Activated CD4-positive, alpha-beta T cell treated with anti-CD3 and anti-CD28 coated beads, Interleukin-2, amount 50 U/mL, for 4 hours (primary cell): ENCODE measurements at places on chromosomes 3 and 15.

DNA sequence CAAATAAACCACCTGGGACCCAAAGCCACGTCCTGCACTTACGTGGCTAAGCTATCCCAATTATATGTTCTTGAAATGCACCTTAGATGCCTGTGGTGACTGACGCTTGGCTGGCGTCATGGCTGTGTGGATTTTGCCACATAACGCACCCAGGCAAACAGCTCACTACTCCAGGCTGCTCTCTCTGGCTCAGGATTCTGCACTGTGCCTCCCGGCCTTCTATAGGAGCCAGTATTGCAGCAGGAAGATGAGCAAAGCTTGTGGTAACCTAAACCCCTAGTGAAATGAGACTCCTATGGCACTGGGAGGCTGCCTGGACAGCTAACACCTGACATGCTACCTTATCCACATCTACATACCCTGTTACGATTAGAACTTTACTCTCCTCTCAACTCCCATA is 179.3 kb downstream of the THRB start:
- no peak for DNase-seq

DNA sequence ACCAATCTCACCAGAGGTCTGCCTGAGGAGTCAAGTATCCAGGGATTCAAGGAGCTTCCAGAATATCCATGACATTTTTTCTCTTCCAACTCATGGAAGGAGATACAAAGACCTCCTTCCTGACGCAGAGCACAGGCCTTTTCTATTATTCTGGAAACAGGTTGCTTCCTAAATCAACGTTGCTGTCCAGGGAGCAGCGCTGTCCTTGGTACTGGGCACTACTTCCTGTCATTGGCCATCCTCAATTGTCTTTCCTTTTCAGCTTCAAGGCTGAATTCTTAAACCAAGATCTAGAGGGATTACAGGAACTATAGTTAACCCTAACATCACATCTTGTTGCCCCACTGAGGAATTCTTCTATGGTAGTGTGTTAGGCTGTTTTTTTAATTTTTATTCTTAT is 50.4 kb upstream of the TBC1D21 start:
- DNase-seq, result no peak

- no peak for DNase-seq
Observed at GRCh38 chr3:18301781-18302180, 123.4 kb downstream of the SATB1 start.

DNA sequence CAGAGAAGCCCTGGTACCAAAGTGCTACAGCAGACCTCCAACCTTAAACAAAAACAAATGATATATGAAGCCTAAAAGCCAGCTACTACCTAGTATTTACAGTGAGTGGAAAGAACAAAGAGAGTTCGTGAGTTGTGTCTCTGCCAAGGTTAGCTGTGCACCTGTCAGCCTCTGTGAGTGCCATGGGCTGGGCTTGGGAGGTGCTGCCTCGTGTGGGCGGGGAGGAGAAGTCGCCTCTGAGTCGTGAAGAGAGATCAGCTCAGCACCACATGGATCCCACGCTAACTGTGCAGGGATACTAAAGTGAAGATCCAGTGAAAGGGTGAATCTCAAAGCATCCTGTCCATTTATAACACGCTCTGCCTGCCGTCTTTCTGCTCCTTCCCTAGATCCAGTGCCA is 101.9 kb downstream of the CHDH start:
- DNase-seq, result no peak

DNA sequence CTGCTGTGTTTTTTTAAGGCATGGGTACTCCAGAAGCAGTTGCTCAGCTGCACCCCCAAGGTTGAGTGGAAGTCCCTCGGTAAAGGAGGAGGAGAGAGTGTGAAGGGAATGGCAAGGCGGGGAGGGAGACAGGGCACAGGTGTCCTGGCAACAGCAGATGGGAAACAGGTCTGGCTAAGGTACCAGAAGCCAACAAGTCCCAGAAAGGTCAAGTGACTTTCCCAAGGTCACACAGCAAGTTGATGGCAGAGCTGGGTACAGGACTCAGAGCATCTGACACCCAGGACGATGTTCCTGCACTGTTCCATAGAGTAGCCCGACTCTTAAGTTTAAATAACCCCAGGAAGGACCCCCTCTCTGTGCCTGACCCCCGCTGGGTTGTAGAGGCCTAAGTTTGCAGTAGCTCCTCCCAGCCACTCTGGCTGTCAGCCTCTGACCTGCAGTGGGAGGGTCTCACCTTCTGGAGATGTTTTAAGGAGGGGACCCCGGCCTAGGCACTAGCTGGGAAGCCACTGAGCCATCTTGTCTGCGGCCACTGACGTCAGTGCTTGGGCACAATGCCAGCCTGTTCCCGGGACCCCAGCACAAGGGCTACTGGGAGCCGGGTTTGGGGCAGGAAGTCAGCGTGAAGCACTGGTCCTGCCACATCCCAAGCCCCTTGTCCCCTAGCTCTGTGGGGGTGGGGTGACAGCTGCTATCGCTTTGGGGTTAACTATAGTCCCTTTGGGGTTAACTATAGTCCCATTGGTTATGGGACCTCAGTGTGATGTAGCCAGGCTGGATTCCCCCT is 10.5 kb downstream of the CSK start:
- no peak for DNase-seq

GRCh38 chr15:96088650-96089049 is 241.8 kb upstream of the NR2F2 start:
- DNase-seq, result no peak

GRCh38 chr15:60890375-60891230 is 338.5 kb downstream of the RORA start:
- no peak for DNase-seq

GRCh38 chr15:25825207-25825606 is 37.9 kb downstream of the ATP10A start:
- DNase-seq, result no peak

- DNase-seq, result no peak
Observed at GRCh38 chr15:31361764-31362515, 35.3 kb downstream of the KLF13 start.

DNA sequence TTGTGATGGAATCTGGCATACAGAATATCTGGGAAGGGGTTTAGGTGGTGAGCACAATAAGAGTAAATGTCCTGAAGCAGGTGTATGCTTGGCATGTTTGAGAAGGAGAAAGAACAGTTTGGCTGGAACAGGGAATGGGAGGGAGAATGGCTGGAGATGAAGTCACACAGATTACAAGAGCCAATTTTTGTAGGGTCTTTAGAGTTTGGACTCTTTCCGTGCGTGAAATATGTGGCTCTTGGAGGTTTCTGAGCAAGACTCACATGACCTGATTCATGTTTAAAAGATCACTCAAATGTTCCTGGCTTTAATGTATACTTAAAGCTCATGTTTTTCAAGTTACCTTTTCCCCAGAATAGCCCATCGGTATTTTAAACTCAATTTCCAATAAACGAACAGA is 32.8 kb downstream of the SPRED1 start:
- no peak for DNase-seq

- DNase-seq, result no peak
Observed at GRCh38 chr15:29135702-29136646, 133.6 kb downstream of the NSMCE3 start.

GRCh38 chr3:74309716-74310115 is 304.7 kb downstream of the CNTN3 start:
- no peak for DNase-seq

GRCh38 chr3:155771126-155771525 is 26.3 kb upstream of the PLCH1 start:
- no peak for DNase-seq

DNA sequence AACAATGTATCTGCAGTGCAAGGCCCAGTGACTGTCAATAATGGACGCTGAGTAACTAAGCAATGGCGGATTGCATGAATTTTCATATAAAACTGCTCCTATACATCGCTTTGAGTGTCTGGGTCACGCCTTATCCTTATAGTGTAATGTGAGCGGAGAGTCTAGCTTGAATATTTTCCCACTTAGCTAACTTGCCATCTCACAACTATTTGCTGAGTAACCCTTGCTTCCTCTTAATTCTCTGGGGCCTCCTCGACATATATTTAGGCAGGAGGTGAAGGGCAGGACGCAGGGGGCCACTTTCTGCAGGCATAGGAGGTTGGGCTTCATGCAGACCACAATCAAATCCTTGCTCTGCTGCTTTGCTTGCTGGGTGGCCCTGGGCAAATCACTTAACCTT is 24.0 kb downstream of the ST8SIA2 start:
- DNase-seq, result no peak

GRCh38 chr15:99485153-99485961 is 80.4 kb upstream of the MEF2A start:
- no peak for DNase-seq

- no peak for DNase-seq
Observed at GRCh38 chr3:191120447-191121298, 78.4 kb upstream of the OSTN start.

DNA sequence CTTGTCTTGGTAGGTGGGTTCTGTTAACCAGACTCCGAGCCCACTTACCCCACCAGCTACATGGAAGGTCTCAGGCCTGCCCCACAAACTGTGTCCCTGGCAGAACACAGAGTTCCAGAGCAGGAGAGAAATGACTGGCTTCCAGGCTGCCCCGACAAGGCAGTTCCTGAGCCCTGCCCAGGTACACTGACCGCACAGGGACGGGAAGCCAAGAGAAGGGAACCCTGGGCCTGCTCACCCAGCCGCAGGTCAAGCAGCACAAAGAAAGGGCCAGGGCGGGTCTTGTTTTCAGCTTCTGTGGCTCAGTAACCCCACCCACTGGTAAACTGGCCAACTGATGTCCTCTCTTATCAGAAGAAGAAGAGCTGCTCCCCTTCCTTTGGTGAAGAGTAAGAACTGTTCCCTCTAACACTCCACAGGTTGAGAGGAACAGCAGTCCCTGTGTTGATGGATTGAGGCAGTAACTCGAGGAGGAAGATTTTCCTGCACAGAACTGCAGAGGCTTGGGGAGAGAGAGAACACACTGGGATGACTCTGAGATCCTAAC is 68.4 kb downstream of the CRTC3 start:
- DNase-seq, result no peak

DNA sequence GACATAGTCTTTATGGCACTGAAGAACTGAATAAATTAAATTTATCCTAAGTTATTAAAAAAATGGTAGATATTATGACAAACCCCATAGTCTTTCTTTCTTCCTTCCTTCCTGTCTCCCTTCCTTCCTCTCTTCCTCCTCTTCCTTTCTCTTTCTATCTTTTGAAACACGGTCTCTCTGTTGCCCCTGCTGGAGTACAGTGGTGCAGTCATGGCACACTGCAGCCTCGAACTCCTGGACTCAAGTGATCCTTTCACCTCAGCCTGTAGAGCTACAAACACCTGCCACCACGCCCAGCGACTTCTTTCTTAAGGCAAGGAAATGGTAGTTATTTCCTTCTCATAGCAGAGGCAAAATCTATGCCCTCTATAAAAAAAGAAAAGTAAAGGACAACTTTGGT is 354.6 kb downstream of the GAP43 start:
- no peak for DNase-seq

- DNase-seq, result no peak
Observed at GRCh38 chr15:50116477-50116876, 2.6 kb downstream of the ATP8B4 start.

DNA sequence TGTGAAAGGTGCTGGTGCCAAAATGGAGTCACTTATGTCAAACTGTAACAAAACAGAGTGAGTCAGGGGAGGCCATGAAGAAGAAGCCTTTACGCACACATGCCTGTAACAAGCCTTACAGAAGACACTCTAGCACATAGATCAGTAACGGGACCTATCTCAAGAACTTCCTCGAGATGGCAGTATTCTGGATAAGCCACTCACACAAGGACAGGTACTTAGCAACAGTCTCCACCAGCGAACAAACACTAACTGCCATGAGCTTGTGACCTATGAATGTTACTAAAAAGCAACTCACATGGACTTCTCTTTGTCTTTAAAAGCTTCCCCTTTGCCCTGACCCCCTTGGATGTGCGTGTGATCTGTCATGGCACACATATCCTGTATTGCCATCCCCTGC is 235.1 kb downstream of the CD47 start:
- no peak for DNase-seq

DNA sequence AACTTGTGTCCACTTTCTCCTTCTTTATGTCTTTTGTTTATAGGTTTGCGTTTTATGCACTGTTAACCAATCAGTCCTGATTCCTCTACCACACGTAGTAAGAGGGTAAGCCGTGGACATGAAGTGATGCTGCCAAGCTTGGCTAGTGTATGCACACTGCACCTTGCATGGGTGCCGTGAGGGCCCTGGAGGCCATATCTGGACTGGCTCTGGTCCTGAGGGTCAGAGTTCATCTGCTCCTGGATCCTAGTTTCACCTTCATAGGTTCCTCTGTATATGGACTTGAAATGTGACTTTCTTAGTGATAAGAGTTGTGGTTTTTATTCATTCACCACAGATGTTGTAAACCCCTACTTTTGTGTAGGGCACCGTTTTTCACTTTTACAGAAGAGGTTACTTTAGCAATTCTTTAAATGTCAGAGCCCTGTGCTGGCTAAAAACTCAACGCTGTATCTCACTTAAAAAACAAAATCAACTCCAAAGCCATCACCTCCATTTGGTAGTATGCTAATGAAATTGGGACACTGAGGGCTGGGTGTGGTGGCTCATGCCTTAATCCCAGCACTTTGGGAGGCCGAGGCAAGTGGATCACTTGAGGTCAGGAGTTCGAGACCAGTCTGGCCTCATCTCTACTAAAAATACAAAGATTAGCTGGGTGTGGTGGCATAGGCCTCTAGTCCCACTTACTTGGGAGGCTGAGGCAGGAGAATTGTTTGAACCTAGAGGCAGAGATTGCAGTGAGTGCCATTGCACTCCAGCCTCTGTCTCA is 22.9 kb downstream of the SIAH2 start:
- DNase-seq, result no peak

DNA sequence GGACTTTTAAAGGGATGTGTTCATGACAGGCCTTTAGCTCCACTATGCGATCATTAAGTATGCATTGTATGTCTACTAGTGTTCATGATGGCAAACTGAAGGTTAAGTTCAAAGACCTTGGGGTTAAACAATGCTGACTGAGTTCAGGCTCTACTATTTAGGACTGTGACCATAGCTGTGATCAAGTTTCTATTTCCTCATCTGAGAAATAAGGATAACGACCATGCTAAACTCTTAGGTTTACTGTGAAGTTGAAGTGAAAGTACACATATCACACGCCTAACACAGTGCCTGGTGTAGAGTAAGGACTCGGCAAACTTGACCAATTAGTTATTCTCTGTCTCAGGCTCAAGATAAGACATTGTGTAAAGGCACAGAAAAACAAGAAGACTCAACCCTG is 243.2 kb downstream of the MBNL1 start:
- no peak for DNase-seq

GRCh38 chr3:61813636-61814035 is 252.3 kb downstream of the PTPRG start:
- no peak for DNase-seq

- DNase-seq, result no peak
Observed at GRCh38 chr15:75156326-75157215, 45.1 kb upstream of the C15orf39 start.
